ENCODE measurements at places on chromosomes 1 and 21.
A peak's percentile ranks its signal among the peaks of the same experiment; 100 is the strongest.

DNA sequence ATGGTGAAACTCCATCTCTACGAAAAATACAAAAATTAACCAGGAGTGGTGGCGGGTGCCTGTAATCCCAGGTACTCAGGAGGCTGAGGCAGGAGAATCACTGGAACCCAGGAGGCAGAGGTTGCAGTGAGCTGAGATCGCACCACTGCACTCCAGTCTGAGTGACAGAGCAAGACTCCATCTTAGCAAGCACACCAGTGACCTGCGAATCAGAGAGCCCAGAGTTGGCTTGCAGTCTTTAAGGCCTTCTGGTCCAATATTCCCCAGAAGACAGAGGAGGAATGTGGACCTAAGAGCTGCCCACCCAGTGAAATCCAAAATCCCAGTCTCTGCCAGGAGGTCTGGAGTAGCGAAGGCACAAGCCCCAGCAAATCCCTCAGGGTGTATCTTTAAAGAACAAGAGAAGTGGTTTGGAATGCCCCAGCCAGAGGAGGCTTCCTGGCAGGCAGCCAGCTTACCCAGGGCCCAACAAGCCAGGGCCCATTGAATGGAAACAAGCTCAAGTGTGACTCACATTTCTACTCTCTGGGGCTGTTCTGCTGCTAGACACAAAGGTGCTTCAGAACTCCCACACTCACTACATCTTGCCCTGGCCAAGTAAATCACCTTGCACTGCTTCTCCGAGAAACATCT lies 23.9 kb downstream of the GPR161 start:
- no peak for DNase-seq

- peak; percentile 14 for DNase-seq
Measured at GRCh38 chr1:29823561-29823960, 587.2 kb downstream of the PTPRU start.

GRCh38 chr1:212827831-212828278 lies 19.6 kb downstream of the SPATA45 start:
- DNase-seq, result no peak

DNA sequence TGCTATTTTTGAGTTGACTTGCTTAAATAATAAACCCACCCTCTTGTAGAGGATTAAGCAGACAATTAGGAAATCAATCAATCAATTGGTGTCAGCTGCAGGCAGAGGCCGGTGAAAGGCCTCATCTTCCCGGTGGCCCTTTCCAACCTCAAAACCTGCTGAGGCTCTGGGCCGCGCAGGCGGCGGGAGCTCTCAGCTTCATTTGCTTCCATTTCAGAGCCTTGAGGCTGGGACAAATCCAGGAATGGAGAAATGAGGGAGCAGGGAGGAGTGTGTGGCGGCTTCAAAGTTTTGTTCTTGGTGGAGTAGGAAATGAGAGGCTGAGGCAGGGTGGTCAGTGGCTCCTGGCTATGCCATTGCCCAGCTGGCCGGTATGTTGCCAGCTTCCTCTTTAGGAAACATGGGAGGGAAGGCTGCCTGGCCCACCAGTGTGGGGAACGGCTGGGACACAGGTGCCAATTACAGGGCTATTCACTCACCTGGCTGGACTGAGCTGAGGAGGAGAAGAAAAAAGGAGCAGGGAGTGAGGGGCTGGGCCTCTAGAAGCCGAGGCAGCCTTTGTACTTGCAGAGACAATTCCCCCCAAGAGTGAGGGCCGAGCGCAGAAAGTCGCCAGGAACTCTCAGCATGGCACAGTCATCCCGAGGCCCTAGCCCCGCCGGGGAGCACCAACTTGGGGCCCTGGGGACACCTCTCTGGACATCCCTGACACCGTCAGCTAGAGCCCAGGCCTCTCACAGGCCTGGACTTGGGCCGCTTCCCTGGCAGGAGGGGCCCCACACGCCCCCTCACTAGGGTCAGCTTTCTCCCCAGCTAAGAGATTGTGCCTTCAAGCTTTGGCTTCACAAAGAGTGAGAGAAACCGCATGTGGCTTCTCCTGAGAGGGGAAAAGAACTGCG lies 4.4 kb downstream of the POU3F1 start:
- DNase-seq, result no peak

DNA sequence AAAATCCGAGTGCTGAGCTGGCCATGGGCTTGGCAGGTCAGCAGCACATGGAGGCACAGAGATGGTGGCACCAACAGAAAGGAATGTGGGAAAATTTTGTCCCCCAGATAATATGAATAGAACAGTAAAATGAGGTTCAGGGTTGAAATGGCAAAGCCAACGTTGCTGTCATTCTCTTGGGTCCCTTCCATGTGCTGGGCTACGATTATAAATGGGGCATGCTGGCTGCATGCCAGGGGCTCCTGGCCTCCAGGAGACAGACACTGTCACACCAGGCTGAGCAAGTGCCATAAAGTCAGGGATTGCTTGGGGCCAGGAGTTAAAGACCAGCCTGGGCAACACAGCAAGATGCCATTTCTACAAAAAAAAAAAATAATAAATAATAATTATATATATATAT lies 77.1 kb downstream of the TOMM20 start:
- no peak for DNase-seq

GRCh38 chr1:197451381-197451780 lies 183.3 kb downstream of the CRB1 start:
- no peak for DNase-seq

DNA sequence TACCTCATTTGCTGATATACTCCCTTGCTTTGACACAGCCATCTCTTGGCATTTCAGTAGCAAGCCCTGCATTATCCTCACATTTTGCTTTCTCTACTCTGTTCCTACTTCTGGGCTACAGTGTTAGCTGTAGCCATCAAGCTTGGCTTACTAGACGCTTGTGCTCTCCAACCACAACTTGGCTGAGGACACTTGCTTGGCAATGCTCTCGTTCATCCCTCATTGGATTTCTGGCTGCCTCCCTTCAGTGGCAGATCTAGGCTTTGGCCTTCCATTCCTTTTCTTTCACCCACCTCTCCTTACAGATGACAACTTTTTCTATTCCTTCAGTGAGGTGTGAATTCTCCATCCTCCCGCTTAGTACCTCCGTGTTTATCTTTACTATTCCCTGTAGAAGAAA lies 428.7 kb upstream of the LRRC7 start:
- no peak for DNase-seq

DNA sequence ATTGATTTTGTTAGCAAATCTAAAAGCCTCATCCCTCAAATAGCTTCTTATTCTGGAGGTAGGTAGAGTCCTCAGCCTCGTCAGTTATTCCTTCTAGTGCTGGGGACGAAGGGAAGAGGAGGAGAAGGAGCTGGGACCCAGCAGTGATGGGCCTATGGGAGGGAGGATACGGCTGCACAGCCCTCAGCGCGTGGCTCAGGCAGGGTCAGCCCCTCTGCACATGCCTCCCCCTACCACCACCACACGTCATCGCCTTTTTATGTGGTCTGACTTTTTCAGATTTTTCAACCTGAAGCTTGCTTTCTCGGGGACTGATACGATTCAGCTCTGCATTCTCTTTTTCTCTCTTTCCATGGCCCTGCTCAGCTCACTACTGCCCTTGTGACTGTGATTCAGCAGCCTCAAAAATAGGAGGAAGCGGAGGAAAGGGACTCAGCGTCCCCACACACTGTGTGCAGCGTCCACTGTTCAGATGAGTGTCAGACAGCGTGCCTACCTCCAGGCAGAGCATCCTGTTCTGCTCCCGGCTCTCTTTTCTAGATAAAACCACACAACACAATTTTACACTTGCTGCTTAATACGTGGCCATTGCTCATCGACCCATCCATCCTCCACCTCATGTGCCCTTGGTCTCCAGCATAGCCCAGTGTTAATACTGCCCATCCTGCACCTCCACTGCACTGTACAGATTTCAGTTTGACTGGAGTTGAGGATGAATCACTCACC lies 827 bp downstream of the OR2B11 start:
- DNase-seq, result no peak

DNA sequence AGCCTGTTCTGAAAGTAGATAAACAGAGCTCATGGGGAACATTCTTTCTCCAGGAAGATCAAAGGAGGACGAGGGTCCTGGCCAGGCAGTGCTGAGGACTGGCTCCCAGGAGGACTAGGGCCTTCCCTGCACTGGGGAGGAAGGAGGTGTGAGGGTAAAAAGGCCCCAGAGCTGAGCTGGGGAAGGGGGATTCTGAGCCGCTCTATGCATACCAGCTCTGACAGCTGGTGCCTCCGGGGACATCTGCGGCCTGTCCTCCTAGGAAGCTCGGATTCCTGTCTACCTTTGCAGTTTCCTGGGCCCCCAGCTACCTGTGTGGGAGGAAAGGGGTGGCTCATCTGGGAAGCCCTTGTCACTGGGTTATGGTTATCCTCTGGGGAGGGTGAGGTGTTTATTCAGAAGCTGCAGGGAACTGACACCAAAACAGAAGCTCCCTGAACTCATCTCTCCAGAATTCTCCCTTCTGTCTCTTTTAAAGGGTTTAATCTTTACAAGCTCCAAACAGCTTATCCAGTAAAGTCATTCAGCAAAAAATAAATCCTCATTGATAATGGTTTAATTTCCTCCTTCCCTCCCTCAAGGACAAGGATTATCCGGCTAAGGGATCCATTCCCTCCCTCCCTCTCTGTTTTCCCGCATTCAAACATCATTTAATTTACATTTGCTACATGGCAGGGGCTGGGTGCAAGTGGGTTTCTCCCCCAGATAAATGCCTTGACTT lies 31.0 kb downstream of the NENF start:
- DNase-seq, result no peak

All from left forelimb (tissue), 1 donor.